ENCODE measurements at places on chromosomes 6 and 20.

DNA sequence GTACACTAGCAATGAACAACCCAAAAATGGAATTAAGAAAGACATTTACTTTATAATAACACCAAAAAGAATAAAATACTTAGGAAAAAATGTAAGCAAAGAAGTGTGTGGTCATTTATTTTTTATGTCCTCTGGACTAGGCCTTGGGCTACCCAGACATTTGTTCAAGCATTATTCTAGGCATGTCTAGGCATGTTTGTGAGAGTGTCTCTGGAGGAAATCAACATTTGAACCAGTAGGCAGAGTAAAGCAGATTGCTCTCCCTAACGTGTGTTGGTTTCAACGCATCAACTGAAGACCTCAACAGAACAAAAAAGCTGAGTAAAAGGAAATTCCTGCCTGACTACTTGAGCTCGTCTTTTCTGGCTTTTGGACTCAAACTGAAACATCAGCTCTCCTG lies 84.5 kb downstream of the ANKEF1 start:
- no peak for DNase-seq

DNA sequence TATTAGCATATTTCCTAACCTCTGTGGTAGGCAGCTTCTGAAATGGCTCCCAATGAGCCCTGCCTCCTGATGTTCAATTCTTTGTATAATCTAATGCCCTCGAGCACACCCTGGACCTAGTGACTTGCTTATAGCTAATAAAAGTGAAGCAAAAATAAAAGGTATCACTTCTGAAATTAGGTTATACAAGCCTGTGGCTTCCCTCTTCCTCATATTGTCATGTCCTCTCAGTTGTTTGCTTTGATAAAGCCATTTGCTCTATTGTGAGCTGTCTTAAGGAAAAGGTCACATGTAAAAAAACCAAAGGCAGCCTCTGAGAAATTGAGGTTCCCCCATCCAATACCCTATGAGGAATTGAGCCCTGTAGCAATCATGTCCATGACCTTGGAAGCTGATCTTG lies 442.1 kb upstream of the ADGRB3 start:
- DNase-seq = no peak

- no peak for DNase-seq
Measured at GRCh38 chr6:150143516-150144293, 861 bp downstream of the PPP1R14C start.

DNA sequence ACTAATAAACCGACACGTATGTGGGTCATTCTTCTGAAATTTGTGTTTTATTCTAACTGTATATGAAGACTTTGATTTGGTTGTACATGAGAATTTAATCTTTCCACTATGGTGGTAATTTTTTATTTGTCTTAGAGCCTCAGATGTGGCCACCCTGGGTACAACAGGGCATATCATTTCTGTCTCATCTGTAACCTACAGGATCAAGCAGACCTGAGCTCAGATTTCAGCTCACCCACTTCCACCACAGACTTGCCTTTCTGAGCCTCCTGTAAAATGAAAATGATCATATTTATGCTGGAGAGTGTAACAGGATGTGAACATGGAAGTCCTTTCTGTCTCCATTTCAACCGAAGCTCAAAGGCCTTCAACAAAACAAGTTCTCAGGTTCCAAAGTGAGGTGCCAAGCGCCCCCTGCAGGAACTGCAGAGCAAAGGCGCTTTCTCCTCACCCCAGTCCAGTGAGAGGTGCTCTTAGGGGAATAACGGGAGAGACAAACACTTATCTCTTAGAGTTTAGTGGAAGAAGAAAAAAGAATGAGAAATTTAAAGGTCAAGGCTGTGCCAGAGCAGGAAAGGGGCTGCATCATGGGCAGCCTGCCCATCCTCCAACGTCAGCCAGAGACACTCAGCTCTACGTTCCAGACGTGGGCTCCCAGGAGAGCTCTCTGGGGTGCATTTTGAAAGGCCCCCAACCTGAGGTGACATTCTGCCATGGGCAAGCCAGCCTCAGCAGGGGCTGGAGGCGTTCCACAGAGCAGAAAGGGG lies 23.0 kb upstream of the CD24 start:
- peak; percentile 11 for DNase-seq

- DNase-seq = no peak
Measured at GRCh38 chr20:14619411-14619810, 282.0 kb upstream of the FLRT3 start.

DNA sequence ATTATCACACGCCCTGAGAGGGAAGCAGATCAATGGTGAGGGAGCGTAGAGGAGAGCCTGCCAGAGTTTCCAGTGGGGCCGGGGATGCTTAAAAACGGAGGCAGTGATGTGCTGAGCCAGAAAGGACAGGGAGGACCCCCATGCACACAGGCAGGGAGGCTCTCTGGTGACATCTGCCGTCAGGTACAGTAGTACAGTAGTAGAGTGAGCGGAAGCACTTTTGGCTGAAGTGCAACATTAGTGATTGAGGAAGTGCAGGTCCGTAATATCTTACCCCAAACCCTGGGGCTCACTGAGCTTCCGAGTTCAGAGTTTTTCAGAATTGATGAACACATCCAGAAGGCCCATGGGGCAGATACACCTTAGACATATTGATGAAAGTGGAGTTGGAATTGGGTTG lies 42.1 kb downstream of the GFRA4 start:
- no peak for DNase-seq

DNA sequence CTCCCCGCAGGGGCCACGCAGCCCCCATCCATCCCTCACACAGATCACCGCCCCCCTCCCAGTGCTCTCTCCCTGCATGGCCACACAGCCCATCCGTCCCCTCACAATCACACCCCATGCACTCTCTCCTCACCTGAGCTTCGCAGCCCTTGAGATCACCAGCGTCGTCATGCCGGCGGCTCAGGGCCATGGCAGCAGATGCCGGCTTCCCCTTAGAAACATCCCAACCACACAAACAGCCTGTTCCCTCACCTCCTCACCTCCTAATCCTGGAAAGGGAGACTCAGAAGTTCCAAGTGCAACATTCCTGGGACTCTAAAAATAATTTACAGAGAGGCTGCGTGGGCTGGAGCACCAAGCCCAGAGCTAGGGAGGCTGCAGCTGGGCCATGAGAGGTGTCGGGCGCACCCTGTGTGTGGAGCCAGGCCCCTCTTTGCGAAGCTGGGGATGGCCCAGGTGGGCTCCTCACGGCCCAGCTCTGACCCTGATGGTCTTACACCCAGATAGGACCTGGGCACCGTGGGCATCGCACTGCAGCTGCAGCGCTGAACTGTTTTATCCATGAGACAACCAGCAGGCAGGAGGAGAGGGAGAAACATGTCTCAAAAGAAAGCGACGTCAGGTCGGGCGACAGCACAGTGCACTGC lies 125.3 kb downstream of the DLL1 start:
- DNase-seq = no peak

DNA sequence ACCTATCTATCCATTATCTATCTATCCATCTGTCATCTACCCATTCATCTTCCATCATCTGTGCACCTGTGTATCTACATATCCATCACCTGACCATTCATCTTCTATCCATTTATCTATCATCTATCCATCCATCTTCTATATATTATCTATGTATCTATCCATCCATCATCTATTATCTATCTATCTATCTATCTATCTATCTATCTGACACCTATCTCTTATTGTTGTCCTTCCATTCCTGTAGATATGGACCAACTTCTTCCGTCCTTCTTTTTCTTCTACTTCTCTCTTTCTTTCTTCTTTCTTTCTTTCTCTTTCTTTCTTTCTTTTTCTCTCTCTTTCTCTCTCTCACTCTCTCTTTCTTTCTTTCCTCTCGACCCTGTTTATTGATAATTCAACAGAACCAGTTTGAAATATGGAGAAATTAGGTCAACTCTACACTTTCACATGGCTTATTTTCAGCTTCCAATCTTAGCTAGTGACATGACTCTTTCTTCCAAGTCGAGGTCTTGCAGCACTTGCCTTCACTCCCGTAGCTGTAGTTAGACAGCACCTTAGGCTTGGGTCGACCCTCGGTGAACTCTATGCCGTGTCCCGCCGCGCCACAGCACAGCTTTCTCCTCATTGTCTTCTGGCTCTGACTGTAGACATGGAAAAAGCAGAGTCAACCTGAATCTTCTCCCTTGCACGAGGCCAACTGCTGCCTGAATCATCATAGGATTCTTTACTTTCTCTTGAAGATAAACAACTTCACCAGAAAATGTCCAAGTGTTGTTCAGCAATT lies 110.4 kb upstream of the EXOC2 start:
- DNase-seq = no peak

DNA sequence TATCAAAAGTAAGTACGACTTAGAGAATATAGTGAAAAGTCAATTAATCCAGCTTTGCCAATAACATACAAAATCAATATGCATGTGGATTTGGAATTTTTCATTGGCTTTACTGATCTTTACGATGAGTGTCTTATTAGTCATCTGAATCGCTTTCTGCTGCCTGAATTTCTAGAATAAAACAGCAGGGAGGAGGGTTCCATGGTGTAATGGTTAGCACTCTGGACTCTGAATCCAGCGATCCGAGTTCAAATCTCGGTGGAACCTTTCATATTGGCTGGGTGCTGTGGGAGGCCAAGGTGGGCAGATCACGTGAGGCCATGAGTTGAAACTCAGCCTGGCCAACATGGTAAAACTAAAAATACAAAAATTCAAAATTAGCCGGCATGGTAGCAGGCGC lies 448.8 kb downstream of the RNF144B start:
- no peak for DNase-seq

- DNase-seq = no peak
Measured at GRCh38 chr20:54345821-54346220, 129.6 kb upstream of the DOK5 start.
